GM04503 (cell line): ENCODE measurements at places on chromosomes 1 and 21.

DNA sequence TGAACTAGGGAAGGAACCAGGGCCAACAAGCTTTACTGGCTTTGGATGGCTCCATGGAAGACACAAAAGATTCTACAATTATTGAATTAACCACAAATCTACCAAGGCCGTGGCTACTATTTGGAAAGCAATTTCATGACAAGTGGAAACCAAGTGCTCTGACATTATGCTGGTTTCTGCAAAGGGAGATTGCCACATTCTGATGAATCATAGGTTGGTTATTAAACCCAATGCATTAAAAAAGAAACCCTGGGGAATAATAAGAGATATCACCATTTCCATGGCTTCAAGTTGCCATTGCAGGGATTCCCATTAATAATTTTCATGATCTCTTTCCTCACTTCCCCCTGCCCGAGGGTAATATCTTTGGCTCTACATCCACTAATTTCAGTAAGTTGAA, 359.2 kb upstream of the NCAM2 start:
- DNase-seq = no peak

DNA sequence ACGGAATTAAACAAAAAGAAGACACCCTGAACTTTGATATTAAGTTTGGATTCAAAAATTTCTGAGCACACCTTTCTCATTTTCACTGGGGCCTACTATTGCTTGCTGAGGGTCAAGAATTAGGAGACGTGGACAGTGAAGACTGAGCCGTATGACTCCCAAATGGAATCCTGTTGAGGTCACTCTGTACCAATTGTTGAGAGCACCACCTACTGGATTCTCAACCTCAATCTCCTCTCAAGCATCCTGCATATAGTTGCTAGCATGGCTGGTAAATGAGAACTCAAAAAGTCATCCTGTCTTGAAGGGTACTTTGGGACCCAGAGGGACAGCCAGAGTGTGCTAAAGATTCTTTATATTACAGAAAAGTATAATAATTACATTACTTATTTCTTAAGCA, 20.2 kb upstream of the MTR start:
- no peak for DNase-seq

GRCh38 chr21:35083246-35083645, 34.1 kb upstream of the RUNX1 start:
- no peak for DNase-seq

DNA sequence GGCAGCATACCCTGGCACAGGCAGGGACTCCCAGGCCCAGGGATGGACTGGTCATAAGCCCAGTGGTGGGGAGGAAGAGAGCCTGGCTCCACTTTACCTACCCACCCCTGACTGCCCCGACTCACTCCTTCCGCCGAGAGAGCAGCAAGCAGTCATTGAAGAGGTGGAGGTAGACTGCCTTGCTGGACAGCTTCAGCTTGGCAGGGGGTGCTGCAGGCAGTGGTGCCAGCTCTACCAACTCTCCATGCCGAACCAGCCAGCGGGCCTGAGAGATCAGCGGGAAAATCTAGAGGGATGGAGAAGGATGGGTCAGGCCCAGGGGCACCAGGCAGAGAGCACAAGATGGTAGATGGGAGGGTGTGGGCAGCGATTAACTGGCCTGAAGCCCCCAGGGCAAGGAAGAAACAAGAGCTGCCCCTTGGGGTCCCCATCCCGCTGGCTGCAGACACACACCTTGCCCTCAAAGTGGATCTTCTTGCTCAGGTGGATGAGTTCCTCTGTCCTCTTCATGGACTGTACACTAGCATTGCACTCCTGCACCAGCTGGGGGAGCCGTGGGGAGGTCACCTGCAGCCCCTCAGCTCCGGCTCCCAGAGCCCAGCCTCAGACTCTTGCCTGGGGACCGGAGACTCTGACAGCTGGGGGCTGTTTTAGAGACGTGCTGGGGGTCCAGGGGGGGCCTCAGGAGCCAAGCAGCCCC, 7.7 kb downstream of the ARHGEF19 start:
- DNase-seq = no peak

DNA sequence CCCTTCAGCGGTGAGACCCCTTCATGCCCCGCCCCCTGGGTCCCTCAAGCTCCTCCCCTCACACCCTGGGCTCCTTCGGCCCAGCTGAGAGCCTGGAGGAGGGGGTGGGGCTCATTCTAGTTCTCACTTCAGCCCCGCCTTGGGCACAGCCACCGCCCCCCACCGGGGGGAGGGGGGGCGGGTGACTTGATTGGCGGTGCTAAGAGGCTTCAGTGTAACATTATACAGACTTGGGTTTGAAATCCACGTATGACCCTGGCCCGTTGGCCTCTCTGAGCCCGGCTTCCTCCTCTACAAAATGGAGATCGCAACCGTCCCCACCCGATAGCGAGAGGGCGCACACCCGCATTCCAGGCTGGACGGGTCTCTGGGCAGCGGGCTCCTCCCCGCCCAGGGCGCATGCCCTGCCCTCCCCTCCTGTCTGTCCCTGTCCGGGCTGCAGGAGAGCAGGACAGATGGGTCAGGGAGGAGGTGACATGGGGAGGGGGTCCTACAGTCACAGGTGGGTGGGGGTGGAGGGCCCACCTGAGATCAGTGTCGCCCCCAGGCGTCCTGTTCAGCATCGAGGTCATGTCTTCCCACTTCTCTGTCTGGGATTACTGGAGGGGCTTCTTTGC, 5.1 kb downstream of the CLCNKB start:
- DNase-seq = no peak

GRCh38 chr1:14787604-14788003, 189.1 kb downstream of the KAZN start:
- no peak for DNase-seq

DNA sequence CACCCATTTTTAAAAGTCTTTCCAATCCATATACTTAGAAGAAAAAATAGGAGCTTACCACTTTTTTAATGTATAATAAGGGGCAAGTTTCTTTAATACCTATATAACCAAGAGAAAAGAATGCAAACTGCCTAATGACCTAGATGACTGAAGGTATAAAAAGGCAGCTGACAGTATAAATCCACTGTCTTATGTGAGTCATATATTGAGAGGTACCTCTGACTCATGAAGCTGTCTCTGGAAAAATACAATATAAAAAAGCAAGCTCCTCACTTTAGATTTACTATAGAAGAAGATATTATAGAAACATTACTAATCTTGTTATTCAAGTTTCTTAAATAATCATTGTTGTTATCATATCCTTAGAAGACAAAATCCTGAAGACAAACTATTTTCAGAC, 144.2 kb downstream of the VAV3 start:
- DNase-seq = no peak

GRCh38 chr1:152185544-152186391, 26.7 kb upstream of the RPTN start:
- DNase-seq = no peak

GRCh38 chr1:7810395-7810794, 26.3 kb downstream of the PER3 start:
- DNase-seq = peak; percentile 52

- DNase-seq = no peak
These were observed 402.8 kb downstream of the MATN1 start for GRCh38 chr1:30320581-30320890.

DNA sequence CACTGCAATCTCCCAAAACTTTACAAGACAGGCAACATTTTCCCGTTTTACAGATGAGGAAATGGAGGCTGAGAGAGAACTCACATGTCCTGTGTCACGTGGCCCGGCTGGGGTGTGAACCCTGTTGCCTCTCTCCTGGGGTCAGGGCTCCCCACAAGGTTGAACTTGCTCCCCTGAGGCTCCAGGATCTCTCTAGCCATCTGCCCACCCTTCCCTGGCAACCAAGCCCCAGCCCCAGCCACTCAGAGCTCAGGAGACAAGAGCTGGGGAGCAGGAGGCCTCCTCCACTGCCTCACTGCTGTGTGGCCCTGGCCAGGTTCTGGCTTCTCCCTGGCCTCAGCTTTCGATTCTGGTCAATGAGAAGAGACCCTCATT, 11.8 kb downstream of the LAPTM5 start:
- DNase-seq = no peak

- no peak for DNase-seq
These were observed 2.7 kb downstream of the SNAPIN start for GRCh38 chr1:153661111-153661708.

DNA sequence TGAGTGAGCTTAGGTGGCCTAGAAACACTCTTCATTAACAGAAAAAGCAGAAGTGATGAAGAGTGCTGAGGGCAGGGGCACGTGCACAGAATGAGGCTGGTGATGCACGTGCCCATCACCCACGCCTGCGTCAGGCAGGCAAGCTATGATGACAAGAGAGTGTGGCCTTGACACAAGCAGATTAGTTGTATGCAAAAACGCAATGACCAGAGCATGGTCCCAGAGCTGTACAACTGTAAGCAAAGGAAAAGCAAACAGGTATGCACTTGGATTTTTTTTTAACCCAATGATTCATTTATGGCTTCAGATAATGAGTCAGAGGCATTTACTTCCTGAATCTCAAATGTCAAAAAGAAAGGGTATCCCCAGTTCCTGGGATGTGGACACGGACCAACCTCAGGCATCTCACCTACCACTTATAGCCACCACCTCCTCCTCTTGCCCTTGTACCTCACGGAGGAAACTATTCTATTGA, 9.1 kb upstream of the TMEM61 start:
- DNase-seq = no peak

DNA sequence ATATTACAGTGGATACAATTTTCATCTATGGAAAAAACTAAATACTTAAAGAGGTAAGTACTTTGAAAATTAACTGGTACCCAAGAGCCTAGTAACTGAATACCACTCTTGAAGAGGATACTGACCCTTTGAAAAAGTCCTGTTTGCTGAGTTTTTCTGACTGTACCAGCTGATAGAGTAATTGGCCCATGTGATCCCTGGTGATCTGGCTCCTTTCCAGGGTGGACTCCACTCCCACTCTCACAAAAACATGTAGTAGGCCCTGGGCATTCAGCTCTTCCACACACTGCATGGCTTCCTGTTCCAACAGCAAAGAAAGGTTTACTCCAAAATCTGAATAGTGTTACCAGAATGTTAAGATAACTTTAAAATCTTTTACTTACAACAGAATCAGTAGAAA, 53.6 kb upstream of the HP1BP3 start:
- DNase-seq = no peak
